ENCODE measurements at places on chromosomes 1 and 21. TPM values are rescaled to one million over a fixed set of nuclear protein-coding genes. Genes with fewer than 3 reads are reported as not detected.

Gene RGSL1
- not detected for total RNA-seq

Gene DHCR24
- 9.9 TPM for total RNA-seq

Gene DDX59
- 17.7 TPM for total RNA-seq

Gene TMEM200B
- total RNA-seq: 6.8 TPM

Data from skeletal muscle tissue (tissue), 5 donors.